ENCODE measurements at places on chromosomes 11 and 22.

DNA sequence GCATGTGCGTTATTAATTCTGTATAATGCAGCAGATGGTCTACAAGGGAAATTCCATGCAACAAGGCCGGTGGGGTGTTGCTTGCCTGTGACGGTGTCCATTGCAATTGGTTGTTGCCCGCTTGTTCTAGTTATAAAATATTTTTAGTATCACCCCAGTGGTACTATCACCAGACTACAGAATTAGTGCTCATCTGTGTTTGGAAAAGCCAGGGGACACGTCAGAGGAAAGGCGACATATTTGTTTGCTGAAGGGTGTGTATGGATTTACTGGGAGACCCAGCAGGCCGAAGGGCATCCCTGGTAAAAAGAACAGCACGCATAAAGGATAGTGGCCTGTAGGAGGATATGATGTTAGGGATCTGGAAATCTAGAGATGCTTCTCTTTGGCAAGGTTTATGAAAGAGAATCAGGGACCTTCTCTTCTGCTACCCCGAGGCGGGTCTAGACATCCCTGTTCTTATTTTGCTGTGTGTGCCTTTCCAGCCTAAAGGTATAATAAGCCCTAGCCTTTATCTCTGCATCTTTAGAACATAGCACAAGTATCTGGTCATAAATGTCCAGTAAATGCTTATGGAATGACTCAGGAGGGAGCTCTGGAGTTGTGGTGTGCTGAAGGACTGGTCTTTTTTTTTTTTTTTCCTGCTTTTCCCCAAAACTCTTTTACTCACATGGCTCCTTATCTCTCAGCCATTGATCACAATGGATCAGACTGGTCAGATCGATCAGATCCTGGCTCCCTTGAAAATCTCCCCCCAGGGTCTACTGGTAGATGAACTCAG, 90.9 kb downstream of the LDLRAD3 start:
- DNase-seq, result no peak

DNA sequence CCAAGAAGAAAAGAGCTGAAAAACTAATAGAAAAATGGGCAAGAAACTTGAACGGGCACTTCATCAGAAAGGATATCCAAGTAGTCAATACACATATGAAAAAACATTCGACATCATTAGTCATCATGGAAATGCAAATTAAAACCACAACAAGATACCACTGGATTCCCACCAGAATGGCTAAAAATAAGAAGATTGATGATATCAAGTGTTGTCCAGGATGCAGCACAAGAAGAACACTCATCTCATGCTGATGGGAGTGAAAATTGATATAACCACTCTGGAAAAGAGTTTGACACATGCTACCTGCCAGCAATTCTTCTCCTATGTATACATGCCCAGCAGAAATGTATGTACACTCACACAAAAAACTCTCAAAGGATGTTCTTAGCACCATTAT, 26.9 kb upstream of the SCUBE2 start:
- no peak for DNase-seq

GRCh38 chr11:93001806-93002205, 32.4 kb downstream of the MTNR1B start:
- no peak for DNase-seq

DNA sequence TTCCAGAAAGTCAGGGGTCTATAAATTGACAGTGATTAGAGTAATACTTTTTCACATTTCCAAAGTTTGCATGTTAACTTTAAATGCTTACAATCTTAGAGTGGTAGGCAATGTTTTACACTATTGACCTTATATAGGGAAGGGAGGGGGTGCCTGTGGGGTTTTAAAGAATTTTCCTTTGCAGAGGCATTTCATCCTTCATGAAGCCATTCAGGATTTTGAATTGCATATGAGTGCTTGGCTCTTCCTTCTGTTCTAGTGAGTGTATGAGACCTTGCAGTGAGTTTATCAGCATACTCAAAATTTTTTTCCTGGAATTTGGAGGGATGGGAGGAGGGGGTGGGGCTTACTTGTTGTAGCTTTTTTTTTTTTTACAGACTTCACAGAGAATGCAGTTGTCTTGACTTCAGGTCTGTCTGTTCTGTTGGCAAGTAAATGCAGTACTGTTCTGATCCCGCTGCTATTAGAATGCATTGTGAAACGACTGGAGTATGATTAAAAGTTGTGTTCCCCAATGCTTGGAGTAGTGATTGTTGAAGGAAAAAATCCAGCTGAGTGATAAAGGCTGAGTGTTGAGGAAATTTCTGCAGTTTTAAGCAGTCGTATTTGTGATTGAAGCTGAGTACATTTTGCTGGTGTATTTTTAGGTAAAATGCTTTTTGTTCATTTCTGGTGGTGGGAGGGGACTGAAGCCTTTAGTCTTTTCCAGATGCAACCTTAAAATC, 5.3 kb downstream of the MALAT1 start:
- peak; percentile 66 for DNase-seq

- DNase-seq, result no peak
Measured at GRCh38 chr11:134459246-134460061, 47.4 kb upstream of the B3GAT1 start.

DNA sequence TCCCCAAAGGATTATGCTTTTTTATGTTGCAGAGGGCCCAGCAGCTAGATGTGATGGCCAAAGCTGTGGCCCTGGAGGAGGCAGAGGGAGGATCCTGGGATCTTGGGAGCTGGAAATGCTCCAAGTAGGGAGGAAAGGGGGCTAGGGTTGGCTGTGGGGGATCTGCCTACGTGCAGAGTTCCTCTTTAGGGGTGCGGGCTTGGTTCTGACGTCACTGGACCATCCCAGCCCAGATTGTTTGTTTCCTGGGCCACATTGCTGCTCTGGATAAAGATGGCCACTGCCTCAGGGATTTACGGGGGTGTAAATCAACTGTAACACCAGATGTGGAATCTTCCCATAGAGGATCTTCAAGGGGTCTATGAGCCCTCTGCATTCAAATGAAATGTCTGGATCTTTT, 110.3 kb upstream of the SYT13 start:
- no peak for DNase-seq

DNA sequence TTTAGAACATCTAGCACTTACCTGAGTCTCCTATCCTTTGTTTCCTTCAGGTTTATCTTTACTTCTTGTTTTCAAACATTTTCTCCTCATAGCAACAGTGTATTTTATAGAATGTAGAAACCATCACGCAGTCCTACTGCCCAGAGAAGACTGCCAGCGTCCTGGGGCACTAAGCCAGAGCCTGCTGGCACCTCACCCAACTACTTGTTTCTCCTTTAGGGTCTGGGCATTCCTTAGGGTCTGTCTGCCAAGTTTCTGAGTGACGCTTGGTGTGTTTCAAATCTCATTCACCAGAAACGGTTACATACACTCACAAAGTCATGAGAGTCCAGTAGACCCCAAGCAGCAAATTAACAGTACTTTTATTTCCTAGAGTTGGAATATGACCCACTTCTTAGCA, 49.6 kb upstream of the SLC25A1 start:
- DNase-seq, result no peak

DNA sequence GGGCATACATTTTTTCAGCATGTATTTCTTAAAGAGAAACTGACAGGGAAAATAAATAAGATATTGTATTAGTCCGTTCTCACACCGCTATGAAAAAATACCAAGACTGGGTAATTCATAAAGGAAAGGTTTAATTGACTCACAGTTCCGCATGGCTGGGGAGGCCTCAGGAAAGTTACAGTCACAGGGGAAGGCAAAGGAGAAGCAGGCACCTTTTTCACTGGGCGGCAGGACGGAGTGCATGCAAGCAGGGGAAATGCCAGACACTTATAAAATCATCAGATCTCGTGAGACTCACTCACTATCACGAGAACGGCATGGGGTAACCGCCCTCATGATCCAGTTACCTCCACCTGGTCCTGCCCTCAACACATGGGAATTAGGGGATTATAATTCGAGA, 44.2 kb downstream of the PPFIA1 start:
- DNase-seq, result no peak

DNA sequence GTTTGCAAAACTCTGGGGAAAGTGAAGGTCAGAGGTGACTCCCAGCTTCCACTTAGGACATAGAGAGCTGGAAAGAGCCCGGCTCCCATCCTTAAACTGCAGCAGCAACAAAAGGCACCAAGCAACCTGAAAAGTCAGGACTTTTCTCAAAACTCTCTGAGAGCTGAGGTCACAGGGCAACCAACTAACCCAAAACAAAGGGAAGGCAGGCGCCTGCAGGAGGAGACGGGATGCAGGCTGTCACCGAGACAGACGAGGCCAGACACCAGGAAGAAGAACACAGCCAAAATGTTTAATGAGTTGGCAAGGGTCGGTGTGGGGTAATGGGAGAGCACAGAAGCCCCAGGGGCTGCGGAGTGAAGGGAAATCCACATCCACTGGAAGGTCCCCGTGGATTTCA, 19.9 kb downstream of the ASCL2 start:
- DNase-seq, result no peak

- no peak for DNase-seq
Measured at GRCh38 chr11:36354221-36355003, 58.3 kb downstream of the PRR5L start.

DNA sequence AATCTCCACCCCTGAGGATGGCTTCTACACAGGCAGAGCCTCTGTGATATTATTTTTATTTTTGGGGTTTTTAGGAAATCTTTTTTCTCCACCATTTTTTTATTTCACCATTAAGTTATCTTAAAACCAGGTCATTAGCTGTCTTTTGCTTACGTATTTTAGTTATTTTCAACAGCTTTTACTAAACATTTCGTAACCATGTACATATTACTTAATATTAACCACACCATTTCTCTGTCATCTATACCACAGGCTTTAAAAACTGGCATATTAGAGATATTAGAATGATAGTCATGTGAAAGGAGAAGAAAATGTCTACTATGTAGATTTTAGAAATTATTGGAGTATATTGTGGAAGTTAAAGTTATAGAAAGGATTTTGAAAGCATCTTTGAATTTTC, 37.4 kb downstream of the YAP1 start:
- DNase-seq, result no peak

DNA sequence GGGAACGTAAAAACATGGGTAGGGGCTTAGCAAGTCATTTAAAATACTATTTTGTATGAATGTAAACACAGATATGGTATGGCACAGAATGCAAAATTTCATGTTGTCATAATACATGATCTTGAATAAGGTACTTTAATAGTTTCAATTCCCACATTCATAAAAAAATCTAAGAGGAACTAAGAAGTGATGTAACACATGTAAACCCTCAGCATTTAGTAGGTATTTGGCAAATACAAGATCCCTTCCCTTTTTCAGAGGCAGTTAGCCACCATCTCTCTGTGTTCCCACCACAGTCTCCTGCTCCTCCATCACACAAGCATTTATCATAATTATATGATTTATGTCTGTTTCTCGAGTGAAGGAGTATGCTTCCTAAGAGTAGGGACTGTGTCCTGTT, 251.8 kb downstream of the TENM4 start:
- DNase-seq, result no peak

DNA sequence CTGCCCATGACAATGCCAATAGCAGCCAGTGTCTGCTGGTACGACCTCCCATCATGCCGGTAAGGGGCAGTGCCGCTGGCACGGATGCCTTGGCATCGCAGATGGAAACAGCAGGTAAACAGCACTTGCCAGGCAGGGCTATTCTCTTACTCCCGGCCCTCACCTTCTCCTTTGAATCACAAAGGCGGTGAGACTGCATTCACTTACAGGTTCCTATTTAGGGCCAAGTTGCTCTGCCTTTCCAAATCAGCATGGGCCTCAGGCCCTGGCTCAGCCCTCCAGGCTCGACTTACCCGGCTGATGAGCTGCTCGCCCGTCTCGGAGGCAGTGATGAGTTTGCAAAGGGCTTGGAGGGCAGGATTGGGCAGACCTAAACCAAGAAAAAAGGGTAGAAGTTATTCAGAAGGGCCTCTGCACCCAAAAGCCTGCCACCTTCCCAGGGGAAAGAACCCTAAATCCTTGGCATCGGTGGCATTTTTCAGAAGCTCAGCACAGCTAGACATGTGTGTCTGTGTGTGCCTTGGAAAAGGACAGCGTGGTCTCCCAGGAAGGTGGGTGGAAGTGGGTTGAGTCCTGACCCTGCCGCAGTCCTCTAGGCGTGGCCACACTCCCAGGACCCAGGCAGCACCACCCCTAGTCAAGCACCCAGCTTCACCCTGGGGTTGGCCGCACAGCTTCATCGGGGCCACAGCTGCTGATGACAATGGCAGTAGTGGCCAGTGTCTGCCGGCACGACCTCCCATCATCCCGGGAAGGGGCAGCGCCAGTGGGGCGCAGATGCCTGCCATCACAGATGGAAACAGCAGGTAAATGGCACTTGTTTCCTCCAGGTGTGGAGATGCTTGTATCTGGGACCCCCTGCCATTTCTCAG, 73.5 kb upstream of the PITPNB start:
- DNase-seq, result no peak

DNA sequence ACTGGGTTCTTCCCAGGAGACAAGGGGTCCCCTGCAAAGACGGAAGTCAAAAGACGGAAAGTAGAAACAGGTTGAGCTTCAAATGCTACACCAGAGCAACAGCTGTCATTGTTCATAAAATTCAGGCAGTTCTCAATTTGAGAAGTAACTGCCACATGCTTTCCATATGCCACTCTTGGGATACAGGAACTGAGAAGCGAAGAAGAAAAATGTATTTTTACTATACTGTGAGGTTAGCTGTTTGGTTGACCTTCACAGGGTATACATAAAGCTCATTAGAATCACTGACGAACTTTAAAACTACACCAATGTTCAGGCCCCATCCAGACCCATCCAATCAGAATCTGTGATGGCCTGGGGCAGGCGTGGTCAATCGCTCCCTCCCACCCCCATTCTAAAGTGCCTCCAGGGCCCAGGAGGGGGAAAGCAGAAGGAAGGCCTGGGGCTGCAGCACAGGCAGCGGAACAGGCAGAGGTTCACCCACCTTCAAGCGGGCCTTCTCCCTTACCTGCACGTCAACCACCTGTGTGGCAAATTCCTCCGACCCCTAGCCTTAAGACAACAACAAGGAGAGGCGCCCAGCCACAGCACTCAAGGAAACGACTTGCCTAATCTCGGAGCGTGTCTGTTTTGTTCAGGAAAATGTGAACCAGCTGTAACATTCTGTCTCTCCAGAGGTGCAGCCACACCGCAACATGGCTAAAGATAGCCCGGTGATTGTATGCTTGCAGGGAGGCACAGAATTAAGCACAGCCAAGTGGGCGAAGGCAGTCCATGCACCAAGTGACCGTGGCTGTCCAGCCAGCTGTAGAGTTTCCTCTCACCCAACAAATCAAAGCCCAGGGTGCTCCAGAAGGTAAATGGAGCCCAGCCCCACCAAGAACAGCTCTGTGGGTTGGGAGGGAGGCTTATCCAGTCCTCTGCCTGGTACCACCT, 82.6 kb downstream of the MICAL3 start:
- no peak for DNase-seq

GRCh38 chr22:47210112-47210657, 447.7 kb downstream of the TBC1D22A start:
- no peak for DNase-seq

- DNase-seq, result no peak
Measured at GRCh38 chr11:116721988-116722387, 50.8 kb downstream of the BUD13 start.

DNA sequence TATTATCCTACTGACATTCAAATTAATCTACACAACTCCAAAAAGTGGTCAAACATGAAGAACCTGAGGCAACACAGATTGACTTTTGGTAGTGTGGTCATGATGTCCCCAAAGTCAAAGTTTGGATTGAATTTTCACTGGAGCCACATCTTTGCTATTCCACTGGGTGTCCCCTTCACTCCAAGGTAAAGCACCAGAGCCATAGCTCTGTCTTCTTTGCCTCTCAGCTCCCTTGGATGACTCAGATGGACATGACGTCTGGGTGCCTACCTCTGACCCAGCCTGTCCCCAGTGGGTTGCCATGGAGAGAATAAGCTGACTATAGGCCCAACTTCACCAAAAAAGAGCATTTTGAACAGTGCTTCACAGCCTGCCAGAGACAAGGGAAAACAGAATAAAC, 57.4 kb upstream of the ARHGAP42 start:
- DNase-seq, result no peak

- no peak for DNase-seq
Measured at GRCh38 chr22:25130462-25130861, 69.2 kb upstream of the CRYBB3 start.

All from NCI-H2029 treated with DMSO at 0.1 percent for 48 hours (cell line).